Naive thymus-derived CD8-positive, alpha-beta T cell (primary cell): ENCODE measurements at places on chromosomes 5 and 9.

DNA sequence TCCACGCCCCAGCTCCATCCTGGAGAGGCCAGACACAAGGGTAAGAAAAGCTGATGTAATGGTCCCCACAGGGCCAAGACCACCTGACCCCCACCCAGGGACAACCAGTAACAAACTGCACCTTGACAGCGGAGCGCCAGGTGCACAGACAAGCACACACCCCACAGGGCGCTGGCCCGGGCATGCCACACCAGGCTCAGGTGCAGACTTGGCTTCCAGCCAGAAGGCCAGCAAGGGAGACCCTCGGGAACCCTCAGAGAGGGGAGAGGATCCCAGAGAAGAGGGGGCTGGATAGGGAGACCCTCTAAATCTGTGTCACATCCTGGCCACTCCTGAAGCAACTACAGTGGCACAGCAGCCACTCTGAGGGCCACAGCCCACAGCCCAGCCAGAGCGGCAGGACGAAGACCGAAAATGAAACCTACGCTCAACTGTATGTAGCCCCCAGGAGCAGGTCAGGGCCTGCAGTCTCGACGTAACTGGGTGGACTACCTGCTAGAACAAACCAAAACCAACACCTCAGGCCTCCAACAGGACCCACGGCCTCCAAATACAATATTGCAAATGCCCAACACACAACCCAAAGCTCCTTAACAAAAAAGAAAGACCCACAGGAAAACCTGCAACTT is 18.5 kb downstream of the CAMSAP1 start:
- H3K4me1 ChIP-seq, result peaks cover 53% of the 10 kb centered on the region
- no peak overlapping the region for H3K27ac ChIP-seq
- H3K36me3 ChIP-seq, result no peaks in the 10 kb centered on the region
- DNase-seq, result no peak
- H3K27me3 ChIP-seq, result no peaks in the 10 kb centered on the region
- peak overlapping the region; percentile 8 for H3K4me3 ChIP-seq

- H3K36me3 ChIP-seq, result peaks cover 51% of the 10 kb centered on the region
- no peak overlapping the region for H3K27ac ChIP-seq
- H3K27me3 ChIP-seq, result no peaks in the 10 kb centered on the region
- H3K4me3 ChIP-seq, result no peak overlapping the region
- no peak for DNase-seq
Measured at GRCh38 chr5:76684756-76685519, 31.0 kb upstream of the F2R start.

GRCh38 chr5:141992349-141992963 is 20.4 kb downstream of the GNPDA1 start:
- no peaks in the 10 kb centered on the region for H3K27me3 ChIP-seq
- peaks cover 4% of the 10 kb centered on the region for H3K4me1 ChIP-seq
- peak; percentile 72 for DNase-seq
- H3K36me3 ChIP-seq, result peaks cover 59% of the 10 kb centered on the region

GRCh38 chr5:172800088-172800551 is 29.1 kb upstream of the DUSP1 start:
- peak overlapping the region; percentile 22 for H3K27ac ChIP-seq
- no peak overlapping the region for H3K4me3 ChIP-seq
- no peak for DNase-seq
- no peaks in the 10 kb centered on the region for H3K36me3 ChIP-seq

DNA sequence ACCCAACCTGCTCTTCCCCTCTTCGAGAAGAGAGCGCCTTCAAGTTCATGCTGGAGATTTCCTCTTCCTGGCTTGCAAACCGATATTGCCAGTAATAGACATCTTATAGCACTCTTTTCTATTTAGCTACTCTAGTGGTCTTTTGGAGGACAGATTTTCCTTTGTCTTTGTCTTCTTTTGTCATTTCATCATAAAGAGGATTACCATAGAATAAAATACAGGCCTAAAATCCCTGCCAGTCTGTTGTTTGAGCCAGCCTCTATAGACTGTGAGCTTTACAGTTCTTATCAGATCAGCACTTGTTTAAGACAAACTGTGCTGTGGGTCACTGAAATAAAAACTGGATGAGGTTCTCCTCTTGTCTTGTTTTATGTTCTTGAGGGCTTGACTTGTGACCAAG is 802.8 kb downstream of the NR2F1-AS1 start:
- DNase-seq, result no peak
- no peaks in the 10 kb centered on the region for H3K4me1 ChIP-seq
- H3K4me3 ChIP-seq, result no peak overlapping the region
- no peaks in the 10 kb centered on the region for H3K27me3 ChIP-seq
- no peaks in the 10 kb centered on the region for H3K36me3 ChIP-seq

DNA sequence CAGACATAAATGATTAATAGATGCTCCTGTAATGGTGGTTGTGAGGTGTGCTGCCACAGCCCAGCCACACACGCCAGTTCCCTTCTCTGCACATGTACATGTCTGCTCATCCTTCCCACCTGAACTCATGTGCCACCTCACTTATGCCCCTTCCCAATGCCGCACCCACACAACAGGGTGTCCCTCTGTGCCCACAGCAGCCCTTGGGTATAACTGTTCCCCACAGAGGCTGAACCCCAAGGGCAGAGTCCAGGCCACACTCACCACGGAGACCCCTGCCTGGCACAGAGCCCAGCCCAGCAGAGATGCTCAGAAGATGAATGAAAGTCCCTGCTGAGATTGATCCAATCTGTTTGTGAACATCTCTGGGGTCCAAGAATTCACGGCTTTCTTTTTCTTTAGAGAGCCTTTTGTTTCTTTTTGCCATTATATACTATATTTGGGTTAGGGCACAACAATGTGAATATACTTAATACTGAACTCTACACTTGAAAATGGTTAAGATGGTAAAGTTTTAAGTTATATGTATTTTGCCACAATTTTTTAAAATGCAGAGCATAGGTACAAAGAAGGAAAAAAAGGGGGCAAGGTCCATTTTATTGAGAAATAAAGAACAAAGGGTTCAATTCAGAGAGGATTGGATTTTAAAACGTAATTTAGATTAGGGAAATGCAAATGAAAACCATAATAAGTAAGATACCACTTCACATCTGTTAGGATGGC is 29.6 kb downstream of the IRF1 start:
- no peaks in the 10 kb centered on the region for H3K27me3 ChIP-seq
- H3K36me3 ChIP-seq, result peaks cover 3% of the 10 kb centered on the region
- H3K27ac ChIP-seq, result peak overlapping the region; percentile 68
- peaks cover 94% of the 10 kb centered on the region for H3K4me1 ChIP-seq

DNA sequence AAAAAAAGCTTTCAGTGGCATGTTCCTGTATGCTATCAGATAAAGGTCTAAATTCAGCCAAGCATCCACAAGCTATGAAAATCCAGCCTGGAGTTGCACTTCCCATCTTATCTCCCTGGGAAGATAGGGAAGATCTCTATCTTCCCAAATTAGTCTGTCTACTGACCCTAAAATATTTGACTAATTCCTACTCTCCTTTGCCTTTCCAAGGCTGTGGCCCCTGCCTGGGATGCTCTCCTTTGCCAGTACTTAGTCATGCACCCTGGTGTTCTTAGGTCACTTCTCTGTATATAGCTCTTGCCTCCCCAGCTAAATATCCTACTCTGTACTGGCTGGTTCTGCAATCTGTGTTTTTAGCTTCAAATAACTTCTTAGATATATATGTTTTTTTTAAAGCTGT is 44.0 kb upstream of the PLPP1 start:
- H3K4me3 ChIP-seq, result no peak overlapping the region
- no peaks in the 10 kb centered on the region for H3K36me3 ChIP-seq
- H3K27me3 ChIP-seq, result no peaks in the 10 kb centered on the region
- DNase-seq, result no peak

- H3K36me3 ChIP-seq, result no peaks in the 10 kb centered on the region
- no peak for DNase-seq
- H3K27me3 ChIP-seq, result peaks cover 9% of the 10 kb centered on the region
- H3K4me3 ChIP-seq, result no peak overlapping the region
Measured at GRCh38 chr5:74342948-74343682, 297.4 kb downstream of the ENC1 start.

GRCh38 chr5:89988998-89989655 is 420.4 kb downstream of the CETN3 start:
- H3K27ac ChIP-seq, result no peak overlapping the region
- no peak for DNase-seq
- H3K4me3 ChIP-seq, result no peak overlapping the region
- no peaks in the 10 kb centered on the region for H3K27me3 ChIP-seq
- no peaks in the 10 kb centered on the region for H3K4me1 ChIP-seq
- no peaks in the 10 kb centered on the region for H3K36me3 ChIP-seq

GRCh38 chr9:92740009-92740408 is 24.6 kb downstream of the BICD2 start:
- DNase-seq, result no peak
- H3K36me3 ChIP-seq, result no peaks in the 10 kb centered on the region
- no peaks in the 10 kb centered on the region for H3K27me3 ChIP-seq
- peak overlapping the region; percentile 38 for H3K27ac ChIP-seq
- no peak overlapping the region for H3K4me3 ChIP-seq
- peaks cover 93% of the 10 kb centered on the region for H3K4me1 ChIP-seq

DNA sequence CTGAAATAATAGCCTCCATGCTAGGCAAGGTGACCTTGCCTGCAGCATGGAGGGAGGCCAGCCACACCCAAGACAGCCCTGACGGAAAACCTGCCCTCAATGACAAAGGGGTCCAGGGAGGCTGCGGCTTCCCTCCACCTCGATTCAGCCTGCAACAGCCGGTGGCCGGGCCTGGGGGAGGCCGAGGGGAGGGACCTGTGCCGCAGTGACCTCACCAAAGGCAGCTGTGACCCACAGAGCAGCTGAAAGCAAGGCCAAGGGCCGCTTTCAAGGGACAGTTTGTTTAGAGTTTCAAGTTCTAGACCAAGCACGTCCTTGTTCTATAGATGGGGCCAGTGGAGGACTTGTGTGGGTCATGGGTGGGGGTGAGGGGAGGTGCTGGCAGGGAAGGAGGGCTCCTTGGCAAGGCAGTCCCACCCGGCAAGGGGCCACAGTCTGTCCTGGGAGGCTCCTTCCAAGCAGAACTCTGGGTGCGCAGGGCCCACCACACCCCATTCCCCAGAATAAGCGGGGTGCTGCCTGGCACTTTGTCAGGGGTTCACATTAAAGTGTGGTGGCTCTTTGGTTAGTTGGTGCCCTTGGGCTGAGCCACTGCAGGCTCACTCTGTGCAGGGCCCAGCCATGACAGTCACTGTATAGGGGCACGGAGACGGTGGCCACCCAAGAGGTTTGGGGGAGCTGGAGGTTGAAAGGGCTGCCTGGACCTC is 226.5 kb downstream of the FANCC start:
- peaks cover 2% of the 10 kb centered on the region for H3K36me3 ChIP-seq
- H3K4me3 ChIP-seq, result no peak overlapping the region
- peaks cover 17% of the 10 kb centered on the region for H3K4me1 ChIP-seq
- H3K27ac ChIP-seq, result no peak overlapping the region

DNA sequence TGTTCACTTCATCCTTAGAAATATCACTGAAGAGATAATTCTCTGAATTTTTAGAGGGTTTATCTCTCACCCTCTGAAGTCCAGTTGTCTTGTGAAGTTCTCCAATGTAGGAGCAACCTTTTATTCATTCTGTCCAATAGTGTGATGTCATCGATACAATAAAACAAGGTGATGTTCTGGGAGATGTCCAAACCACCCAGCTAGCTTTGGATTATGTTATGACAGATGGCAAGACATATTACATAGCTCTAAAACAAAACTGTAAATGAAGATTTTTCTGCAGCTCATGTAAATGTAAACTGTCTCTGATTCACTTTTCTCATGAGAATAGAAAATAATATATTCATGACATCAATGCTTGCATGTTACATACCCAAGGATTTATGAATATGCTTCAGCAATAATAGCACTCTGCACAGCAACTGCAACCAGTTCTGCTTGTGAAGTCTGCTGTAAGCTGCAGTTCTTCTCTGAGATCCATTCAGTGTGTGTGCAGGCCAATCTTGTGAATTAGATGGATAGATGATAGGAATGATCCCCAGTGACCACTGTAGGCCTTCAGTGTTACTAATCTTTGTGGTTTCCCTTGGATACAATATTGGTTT is 172.6 kb upstream of the CDH12 start:
- no peaks in the 10 kb centered on the region for H3K36me3 ChIP-seq
- no peaks in the 10 kb centered on the region for H3K4me1 ChIP-seq
- no peak for DNase-seq
- H3K27ac ChIP-seq, result no peak overlapping the region

DNA sequence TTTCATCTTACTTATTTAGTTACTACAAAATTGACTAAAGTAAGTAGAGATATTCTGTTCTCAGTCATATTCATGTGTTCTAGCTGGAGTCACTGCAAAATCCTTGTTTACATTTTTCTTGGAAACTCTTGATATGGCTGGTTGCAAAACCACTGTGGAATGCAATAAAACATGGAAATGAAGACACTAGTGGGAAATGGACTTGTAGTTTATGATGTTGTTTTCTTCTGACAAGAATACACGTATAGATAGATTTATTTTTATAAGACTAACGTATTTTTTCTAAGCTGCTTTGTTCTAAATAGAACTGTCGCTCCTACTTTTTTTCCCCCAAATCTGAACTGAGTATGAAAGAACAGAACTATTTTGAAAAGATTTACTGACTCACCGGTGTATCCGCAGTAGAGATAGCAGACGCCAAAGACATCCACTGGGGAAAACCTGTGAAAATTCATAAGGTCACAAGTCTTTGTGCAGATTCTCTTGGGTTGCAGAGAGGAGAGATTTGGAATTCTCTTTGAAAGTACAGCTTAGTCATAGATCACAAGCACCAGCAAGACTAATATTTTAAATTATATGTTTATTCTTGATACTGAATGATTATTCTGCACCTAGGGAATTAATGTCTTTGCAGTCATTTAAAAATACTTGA is 119.6 kb upstream of the TAF11L2 start:
- H3K27ac ChIP-seq, result no peak overlapping the region
- no peak for DNase-seq
- no peaks in the 10 kb centered on the region for H3K36me3 ChIP-seq
- H3K4me1 ChIP-seq, result no peaks in the 10 kb centered on the region
- H3K27me3 ChIP-seq, result no peaks in the 10 kb centered on the region
- H3K4me3 ChIP-seq, result no peak overlapping the region

DNA sequence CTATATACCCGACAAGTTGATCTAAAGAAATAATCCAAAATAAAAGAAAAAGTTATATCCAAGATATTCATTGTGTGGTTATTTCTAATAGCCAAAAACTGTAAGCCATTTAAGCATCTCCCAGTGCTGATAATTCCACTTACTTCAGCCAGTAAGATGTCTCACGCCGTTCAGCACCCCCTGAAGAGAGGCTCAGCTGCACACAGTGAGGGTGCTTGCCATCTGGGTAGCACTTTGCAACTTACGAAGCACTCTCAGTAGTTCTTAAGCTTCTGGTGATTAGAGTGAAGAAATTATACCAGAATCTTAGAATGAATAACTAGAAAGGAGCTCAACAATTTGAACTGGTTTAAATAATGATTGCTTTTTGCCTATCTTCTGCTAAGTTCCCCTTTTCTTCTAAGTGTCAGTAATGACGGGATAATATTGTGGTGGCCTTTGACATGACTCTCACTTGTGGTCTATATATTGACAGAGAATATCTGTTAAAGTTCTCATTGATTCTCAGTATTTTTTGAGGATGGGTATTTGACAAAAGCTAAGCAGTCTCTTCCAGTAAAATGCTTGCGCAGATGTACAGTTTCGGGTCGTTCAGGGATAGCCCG is 26.2 kb upstream of the LTC4S start:
- peaks cover 75% of the 10 kb centered on the region for H3K36me3 ChIP-seq
- no peak overlapping the region for H3K27ac ChIP-seq
- DNase-seq, result no peak
